Activated CD4-positive, alpha-beta T cell treated with anti-CD3 and anti-CD28 coated beads for 4 hours (primary cell): ENCODE measurements at places on chromosomes 13 and 19.

GRCh38 chr13:100044936-100045335 lies 44.0 kb upstream of the PCCA start:
- DNase-seq: no peak

DNA sequence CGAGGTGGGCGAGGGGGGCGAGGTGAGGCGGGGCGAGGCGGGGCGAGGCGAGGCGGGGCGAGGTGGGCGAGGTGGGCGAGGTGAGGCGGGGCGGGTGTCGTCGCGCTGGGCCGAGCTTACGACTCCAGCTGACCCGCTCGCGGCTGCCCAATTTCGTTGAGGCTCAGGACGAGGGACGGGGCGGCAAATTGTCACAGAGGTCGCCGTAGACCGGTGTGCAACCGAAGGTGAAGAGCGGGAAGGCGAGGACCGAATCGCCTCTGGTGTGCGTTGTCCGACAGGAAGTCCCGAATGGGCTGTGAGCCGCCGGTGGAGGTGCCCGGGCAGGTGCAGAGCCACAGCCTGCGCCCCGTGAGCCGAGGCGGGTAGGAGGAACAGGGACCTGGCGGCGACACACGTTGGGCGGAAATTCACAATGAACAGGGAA lies at the start of gene LACC1:
LACC1 (plus strand) TSS at position 150 of the 427 bp plus-strand sequence. CDS start 1,082 bp downstream, outside the sequence.
- no peak for DNase-seq

DNA sequence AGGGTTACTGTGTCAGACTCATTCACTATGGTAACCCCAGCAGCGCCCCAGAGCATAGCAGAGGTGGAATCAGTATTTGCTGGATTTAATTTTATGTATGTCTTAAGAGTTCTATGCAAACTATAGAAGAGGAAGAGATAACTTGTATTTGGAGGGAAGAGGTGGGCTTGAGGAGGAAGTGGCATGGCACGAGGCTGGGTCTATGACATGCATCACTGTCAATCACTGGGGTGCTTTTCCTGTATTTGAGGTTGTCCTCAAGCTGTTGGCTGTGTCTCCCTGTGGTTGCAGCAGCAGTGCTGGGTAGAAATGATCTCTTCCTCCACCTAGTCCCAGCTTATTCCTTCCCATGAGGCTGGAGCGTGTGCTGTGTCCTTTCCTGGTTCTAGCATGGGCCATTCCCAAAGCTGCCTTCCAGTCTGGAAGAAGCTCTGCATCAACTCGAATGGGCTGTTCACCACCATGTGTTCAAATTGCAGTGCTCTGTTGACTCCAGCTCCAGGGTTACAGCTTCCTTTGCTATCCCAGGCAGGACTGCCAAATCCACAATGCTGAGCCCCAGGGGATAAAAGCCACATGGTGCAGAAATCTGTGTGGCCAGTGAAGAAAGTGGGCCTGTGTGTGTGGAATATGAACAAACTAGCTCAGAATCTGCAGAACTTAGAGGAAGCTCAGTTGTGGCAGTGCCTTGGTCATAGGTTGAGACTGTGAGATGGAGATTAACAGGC lies 73.1 kb upstream of the MTIF3 start:
- DNase-seq: no peak

DNA sequence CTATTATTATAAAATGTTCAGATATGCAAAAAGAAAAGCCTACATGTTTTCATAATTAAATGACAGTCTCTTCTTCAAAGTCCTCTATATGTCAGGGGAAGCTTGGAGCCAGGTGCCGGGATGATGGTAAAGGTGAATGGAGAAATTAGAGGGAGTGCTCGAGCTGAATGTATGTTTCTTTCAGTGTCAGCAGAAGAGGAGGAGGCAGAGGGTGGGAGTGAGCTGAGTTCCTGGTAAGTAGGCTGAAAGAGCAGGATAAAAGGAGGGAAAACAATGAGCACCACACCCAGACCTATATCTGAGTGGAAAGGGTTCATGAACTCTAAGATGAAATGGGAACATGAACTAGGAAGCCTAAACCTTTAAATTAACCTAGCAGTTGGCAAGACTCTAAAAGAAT lies 307.6 kb upstream of the NBEA start:
- no peak for DNase-seq

DNA sequence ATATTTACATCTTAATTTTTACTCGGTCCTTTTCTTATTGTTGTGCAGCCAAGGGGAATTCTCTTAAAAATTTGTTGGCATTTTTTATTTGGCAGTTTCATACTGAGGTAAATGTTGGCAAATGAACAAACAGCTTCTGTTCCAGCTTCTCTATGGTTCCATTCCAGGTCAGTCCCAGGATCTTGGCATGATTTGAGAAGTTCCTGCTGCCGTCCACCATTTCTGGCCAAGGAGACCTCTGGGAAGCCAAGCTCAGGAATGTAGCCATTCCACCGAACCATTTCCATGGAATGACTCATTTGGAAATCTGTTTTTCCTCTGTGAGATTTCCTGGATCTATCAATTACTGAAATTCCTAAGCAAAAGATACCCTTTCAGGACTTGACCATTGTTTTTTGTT lies 43.9 kb downstream of the SLC10A2 start:
- DNase-seq: no peak

GRCh38 chr19:44512326-44513298 lies 12.3 kb upstream of the ZNF180 start:
- DNase-seq: no peak

GRCh38 chr13:28031220-28031895 lies 42.9 kb upstream of the URAD start:
- no peak for DNase-seq

DNA sequence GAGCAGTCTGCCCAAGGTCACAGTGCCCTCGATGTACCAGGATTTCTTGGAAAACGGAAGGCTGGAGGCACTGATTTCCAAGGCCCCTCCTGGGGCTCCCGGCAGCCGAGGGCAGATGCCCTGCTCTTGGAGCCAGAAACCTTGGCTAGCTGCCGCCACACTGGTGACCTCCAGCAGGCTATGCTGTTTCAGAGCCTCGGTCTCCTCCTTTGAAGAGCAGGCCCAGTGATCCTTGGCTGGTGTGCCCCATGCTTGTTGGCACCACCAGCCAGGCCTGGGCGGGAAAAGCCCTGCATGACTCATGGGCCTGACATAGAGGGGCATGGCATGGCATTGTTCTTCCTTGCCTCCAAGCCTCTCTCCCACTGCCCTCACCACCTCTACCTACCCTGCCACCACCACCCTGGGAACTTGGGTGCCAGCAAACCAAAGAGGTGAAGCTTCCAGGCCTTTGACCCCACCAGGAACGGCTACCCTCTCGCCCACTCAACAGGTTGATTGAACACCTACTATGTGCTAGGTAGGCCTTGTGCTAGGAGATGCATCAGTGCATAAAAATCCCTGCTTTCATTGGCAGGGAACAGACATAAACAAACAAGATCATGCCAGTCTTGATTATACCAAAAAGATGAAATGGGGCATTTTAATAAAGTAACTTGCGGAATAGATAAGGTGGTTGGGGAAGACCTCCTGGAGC lies 1.6 kb upstream of the CLEC11A start:
- no peak for DNase-seq

DNA sequence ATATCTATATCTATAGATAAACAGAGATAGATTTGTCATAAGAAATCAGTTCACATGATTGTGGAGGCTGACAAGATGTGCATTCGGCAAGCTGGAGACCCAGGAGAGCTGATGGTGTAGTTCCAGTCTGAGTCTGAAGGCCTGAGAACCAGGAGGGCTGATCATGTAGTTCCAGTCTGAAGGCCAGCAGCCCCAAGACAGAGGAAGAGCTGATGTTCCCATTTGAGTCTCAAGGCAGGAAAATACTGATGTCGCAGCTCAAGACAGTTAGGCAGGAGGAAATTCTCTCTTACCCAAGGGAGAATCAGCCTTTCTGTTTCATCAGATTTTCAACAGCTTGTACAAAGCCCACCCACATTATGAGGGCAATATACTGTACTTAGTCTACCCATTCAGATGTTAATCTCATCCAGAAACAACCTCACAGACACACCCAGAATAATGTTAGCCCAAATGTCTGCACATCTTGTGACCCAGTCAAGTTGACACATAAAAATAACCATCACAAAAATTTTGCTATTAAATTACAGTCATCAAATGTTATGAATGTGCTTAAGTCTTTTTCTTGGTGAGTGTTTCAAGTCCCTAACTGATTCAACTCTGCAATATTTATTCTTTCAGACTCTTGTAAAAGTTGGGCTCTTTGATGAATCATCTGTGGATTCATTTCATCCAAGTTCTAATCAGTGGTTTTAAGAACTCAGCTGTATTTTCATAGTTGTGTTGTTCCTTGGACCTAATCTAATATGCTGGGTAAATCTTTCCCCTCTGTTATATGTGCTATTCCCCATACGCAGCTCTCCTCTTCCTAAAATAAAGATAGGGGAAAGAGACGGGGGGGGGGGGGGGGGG lies 22.7 kb upstream of the LRCH1 start:
- no peak for DNase-seq

DNA sequence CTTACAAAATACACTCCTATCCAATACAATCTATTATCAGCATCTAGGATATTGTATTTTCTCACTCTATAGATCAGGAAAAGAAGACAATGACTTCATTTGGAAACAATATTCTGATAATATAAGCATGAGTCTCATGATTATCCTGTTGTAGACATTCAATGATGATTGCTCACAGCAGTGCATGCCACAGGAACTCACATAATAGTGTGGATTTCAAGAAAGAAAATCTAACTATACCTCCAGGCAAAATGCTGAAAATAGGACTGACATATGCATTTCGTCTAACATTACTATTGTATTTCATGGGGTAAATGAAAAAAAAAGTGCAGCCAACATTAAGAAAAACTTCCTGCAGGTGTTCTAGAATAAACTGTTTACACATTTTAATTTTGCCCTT lies 122.6 kb downstream of the POSTN start:
- DNase-seq: no peak

- DNase-seq: no peak
These were observed 670.5 kb upstream of the ARGLU1 start for GRCh38 chr13:107238262-107238981.

DNA sequence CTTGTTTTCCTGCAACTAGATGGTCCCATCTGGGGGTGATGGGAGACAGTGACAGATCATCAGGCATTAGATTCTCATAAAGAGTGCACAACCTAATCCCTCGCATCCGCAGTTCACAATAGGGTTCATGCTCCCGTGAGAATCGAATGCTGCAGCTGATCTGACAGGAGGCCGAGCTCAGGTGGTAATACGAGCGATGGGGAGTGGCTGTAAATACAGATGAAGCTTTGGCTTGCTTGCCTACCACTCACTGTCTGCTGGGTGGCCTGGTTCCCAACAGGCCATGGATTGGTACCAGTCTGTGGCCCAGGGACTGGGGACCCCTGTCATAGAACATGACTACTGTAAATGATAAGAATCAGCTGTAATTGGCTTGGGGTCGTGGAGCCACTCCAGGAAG lies 28.0 kb downstream of the WDR88 start:
- no peak for DNase-seq

DNA sequence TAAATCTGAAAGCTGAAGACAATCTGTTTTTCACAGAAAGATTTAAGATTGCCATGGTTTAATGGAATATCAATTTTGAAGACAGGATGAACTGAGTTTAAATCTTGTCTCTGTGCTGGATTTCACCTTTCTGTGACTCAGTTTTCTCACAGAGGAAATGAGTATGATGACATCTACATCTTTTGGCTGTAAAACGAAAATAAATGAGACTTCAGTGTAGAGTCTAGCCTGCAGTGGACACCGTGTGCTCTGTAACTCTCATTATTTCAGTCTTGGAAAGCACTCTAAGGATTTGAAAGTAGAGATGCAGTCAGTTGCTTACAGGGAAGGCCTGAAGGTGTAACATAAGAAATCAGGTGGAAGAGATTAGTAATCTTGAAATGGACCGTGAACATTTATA lies 150.4 kb downstream of the NALCN start:
- no peak for DNase-seq

- DNase-seq: no peak
These were observed 52.7 kb upstream of the ZDHHC20 start for GRCh38 chr13:21511849-21512248.

GRCh38 chr13:79870766-79871165 lies 389.8 kb downstream of the NDFIP2 start:
- no peak for DNase-seq

DNA sequence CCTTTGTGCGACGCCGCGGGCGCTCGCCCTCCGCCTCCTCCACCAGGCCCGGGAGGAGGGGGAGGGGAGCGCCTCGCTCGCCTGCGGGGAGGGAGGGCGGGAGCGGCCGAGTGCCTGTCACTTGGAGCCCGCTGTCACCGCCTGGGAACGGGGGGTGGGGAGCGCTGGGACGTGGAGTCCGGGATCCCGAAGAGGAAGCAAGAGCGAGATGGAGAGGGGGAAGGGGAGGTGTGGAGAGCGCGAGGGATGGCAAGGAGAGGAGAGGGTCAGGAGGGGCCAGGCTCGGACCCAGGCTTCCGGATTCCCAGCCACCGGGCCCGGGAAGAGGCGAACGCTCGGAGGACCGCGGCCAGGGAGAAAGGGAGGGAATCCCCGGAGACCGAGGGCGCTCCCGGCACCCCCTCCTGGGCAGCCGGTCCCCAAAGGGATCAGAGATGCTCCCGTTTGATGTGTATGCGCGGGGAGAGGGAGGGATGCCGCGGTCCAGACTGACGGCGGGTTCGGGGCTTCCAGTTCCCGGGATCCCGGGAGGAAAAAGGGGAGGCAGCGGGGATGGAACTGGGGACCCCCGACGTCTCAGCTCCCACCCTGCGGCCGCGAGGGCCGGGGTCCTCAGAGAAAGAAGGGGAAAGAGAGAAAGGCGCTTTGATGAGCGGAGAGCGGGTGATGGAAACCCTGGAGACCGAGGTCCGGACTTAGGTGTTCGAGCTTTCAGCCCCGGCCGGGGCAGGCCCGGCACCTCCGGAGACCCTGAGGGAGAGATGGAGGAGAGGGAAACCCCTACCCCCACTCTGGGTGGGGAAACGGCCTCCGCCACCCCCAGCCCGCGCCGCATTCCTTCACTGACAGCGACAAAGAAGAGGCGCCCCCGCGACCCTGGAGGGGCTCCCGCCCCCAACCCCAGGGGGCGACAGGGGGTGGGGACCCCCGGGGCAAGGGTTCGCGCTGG lies 4.7 kb upstream of the DPF1 start:
- no peak for DNase-seq

DNA sequence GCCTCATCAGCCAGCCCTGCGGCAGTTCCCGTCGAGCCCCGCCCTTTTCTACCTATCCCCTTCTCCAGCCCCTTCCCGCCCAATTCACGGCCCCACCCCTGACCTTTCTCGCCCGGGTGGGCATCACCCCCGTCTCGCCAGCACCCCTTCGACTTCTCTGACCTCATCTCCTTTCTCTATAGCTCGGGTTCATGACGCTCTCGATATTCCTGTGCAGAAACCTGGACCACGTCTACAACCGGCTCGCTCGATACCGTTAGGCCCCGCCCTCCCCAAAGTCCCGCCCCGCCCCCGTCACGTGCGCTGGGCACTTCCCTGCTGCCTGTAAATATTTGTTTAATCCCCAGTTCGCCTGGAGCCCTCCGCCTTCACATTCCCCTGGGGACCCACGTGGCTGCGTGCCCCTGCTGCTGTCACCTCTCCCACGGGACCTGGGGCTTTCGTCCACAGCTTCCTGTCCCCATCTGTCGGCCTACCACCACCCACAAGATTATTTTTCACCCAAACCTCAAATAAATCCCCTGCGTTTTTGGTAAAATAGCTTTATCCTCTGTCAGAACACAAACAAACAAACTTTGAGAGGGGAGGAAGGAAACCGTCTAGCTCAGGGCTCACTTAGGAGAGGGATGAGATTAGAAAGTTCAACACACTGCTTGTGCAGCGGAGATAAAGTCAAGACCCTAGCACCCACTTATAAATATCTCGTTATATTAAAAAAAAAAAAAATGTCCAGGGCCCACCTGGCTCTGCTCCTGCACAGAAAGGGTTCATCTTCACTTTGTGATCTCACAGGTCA lies 5.1 kb downstream of the CD37 start:
- no peak for DNase-seq

- DNase-seq: no peak
These were observed 134.1 kb downstream of the URI1 start for GRCh38 chr19:30076101-30076551.

- DNase-seq: no peak
These were observed 1.8 kb downstream of the MBD3 start for GRCh38 chr19:1590641-1591397.
